ENCODE measurements at places on chromosomes 13 and 19.

GRCh38 chr13:30690282-30691188 is 44.8 kb upstream of the ALOX5AP start:
- no peak for DNase-seq

DNA sequence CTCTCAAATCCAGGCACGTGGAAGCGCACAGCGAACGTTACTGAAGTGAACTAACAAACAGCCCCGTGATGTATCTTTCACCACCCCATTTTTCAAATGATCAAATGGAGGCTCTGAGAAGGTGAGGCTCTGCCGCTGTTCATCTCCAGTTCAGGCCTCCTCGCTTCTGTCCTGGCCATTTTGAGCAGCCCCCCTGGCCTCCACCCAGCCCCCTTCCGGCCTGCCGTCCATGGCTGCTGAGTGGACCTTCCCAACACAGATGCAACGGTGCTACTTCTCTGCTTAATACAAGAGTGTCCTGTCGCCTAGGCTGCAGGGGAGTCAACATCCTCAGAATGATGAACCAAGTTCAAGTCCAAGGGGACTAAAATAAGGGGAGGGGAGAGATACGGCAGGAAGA is 9.7 kb downstream of the SYDE1 start:
- DNase-seq: no peak

DNA sequence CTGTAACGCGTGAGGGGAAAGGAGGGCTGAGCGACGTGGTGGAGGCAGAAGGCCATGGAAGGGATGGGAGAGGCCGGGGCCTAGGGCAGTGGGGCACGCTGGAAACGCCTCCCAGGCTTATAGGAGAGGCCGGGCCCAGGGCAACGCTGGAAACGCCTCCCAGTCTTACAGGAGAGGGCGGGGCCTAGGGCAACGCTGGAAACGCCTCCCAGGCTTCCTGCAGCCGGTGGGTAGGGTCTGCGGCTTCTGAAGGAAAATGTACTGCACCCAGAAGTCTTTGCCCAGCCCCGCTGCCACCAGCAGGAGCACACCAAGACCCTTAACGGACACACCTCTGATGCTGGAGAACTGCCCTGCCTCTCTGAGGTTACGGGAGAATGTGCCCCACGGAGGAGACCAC is 9.1 kb downstream of the CACTIN start:
- DNase-seq: no peak

DNA sequence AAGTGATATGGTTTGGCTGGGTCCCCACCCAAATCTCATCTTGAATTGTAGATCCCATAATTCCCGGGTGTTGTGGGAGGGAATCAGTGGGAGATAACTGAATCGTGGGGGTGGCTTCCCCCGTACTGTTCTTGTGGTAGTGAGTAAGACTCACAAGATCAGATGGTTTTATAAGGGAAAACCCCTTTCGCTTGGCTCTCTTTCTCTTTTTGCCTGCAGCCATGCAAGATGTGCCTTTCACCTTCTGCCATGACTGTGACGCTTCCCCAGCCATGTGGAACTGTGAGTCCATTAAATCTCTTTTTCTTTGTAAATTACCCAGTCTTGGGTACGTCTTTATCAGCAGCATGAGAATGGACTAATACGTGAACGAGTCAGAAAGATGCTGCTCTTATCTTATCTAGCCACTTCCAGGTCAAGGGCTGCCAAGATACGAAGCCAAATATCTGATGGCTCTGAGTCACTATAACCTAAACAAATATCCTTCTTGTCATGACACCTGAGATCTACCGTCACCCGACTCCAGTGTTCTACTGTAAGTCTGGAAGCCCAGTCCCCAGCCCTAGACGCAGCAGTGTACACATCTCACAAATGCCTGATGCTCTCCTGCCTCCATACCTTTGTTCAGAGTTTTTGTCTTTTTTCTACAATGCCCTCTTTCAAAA is 45.9 kb downstream of the SLC15A1 start:
- DNase-seq: no peak

- no peak for DNase-seq
Measured at GRCh38 chr19:5360003-5360780, 19.6 kb upstream of the PTPRS start.

DNA sequence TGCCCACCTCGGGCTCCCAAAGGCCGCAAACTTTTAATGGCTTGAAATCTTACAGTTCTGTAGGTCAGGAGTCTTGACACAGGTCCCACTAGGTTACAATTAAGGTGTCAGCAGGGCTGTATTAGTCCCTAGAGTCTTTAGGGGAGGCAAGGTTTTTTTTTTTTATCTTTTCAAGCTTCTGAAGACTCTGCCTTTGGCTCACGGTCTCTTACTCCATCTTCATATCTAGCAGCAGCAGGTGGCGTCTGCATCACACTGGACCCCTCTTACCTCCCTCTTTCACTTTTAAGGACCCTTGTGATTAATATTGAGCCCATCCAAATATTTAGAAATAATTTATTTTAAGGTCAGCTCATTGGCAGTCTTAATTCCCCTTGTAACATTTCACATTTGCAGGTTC is 11.6 kb downstream of the MIR17HG start:
- DNase-seq: no peak
